ENCODE measurements at places on chromosomes 12 and 14. TPM values are rescaled to one million over a fixed set of nuclear protein-coding genes. Genes with fewer than 3 reads are reported as not detected.
A peak's percentile ranks its signal among the peaks of the same experiment; 100 is the strongest.

GRCh38 chr14:69651664-69652063, 40.3 kb downstream of the SUSD6 start:
- DNase-seq, result peak; percentile 87

DNA sequence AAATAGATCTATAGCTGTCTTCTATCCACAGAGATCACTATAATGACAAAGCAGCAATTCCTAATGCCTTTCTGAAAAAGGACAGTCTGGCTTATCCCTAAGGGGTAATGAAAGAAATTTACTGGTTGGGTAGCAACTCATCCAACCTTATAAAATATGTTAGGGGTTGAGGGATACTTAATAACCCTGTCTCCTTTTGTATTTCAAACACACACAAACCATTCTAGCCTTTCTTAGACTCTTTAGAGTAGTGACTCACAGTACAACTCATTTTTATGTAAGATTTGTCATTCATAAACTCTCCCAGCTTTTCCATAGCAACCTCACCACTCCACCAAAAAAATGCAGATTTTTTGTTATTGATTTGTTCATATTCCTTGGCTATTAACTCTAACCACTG, 167.9 kb downstream of the FSCB start:
- DNase-seq, result no peak

DNA sequence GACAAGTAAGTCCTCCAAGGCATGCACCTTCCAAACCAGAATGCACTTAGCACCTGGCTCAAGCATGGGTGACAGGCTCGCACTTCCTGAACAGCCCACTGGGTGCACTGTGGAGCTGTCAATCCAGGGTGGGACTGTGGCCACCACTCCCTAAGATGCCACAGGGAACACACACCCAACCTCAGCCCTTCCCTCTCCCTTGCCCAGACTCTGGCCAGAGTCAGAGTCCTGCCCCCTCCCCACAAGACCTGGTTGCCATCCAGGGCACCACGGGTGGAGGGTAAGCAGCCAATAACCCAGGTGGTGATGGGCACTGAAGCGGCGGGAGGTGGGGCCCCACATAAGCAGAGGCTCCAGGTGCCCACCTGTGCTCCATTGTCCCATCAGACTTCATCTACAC, 160.6 kb downstream of the MYRFL start:
- no peak for DNase-seq

DNA sequence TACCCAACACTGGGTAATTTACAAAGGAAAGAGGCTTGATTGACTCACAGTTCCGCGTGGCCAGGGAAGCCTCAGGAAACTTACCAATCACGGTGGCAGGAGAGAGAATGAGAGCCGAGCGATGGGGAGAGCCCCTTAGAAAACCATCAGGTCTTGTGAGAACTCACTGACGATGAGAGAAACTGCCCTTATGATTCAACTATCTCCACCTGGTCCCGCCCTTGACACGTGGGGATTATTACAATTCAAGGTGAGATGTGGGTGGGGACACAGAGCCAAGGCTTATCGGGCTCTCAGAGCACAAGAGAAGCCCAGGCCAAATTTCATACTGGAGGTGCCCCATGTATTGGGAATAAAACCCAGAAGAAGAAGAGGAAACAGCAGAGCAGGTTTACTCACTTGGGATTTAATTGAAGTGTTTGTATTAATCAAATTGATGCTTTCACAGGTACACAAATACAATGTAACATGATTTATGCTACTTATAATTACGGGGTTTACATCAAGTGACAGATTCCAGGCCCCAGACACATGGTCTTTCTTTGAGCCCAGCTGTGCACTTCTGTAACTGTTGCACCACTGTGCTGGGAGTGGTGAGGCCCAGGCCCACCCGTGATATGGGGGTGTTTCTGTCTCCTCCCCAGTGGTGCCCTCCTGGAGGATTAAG, 8.2 kb upstream of the CCDC85C start:
- DNase-seq, result peak; percentile 70

DNA sequence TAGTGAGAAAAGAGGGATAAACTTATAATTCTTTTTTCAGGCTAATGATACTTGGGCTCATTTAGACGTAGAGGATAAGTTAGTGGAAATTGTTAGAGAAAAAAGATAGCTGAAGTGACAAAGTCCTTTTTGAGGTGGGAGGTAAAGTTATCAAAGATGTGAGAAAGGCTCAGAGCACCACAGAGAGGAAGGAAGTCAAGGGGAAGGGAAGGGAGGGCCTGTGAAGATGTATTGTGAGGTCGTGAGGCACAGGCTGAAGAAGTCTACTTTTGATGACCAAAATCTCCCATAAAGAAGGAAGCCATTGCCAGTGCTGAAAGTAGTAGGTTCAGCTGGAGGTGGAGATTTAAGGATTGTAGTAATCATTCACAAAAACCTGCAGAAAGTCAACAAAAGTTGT, 19.4 kb upstream of the PTGDR start:
- no peak for DNase-seq

Gene ATG2B
- 29.1 TPM for polyA plus RNA-seq

Gene JAG2
- 11.0 TPM for polyA plus RNA-seq
